Activated T-cell treated with anti-CD3 and anti-CD28 coated beads, Interleukin-2, amount 50 U/mL, for 4 hours (primary cell): ENCODE measurements at places on chromosomes 13 and 19. TPM values are rescaled to one million over a fixed set of nuclear protein-coding genes. Genes with fewer than 3 reads are reported as not detected.
A peak's percentile ranks its signal among the peaks of the same experiment; 100 is the strongest.

ZNF627 gene
- 3.4 TPM for total RNA-seq

AMER2 gene
- not detected for total RNA-seq

FGF9 gene
- total RNA-seq = 3.0 TPM

PRR22 gene
- total RNA-seq = 19.9 TPM

ZNF700 gene
- 6.4 TPM for total RNA-seq

MATK gene
- 43.1 TPM for total RNA-seq

IZUMO2 gene
- total RNA-seq = not detected

DNA sequence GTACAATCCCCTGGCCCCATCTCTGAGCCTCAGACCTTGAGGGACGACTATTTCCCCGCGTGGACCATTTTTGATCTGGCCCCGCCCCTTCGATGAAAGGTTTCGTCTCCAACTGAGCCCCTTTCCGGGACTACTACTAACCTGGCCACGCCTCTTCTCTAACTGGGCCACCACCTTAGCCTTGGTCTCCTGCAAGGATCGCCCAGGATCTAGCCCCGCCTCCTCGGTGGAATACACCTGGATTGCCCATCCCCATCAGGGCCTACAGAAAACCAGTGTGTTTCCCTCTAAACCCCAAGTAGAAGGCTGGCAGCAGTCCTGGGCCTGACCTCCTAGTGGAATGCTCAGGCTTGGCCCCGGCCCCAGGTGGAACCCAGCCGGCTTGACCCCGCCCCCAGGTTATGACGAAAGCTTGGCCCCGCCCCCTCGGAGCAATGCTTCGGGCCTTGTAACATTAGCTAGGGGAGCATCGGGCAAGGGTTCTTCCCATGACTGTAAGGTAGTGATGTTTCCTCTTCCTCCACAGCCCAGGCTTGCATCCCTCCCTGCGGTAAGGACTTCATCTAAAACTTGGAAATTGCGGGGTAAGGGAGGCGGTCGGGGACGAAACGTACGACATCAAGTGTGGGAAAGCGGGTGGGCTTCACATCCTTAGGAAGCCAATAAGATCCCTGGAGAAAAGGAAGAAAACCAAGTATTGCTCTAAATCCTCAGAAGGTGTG lies 9.1 kb downstream of the SPACA6 start:
- peak; percentile 50 for DNase-seq

DNA sequence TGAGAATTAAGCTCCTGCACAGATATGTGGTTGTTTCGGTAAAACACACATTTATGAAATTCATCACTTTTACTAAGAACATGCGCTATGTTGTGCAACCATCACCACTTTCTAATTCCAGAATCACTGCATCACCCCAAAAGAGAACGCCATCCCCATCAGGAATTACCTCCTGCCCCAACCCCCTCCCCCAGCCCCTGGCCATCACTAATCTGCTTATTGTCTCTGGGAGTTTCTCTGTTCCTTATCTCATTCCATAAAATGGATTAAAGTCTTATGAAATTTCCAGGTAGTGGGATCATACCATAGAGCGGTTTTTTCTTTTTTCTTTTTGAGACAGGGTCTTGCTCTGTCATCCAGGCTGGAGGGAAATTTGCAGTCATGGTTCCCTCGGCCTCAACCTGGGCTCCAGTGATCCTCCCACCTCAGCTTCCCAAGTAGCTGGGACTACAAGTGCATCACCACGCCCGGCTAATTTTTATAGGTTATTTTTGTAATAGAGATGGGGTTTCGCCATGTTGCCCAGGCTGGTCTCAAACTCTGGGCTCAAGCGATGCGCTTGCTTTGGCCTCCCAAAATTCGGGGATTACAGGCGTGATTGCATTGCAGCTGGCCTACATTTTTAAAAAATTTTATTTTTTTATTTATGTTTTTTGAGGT lies 3.5 kb downstream of the ZSCAN5B start:
- DNase-seq = no peak

GRCh38 chr13:49184621-49185020 lies 35.5 kb upstream of the MLNR start:
- DNase-seq = no peak

DNA sequence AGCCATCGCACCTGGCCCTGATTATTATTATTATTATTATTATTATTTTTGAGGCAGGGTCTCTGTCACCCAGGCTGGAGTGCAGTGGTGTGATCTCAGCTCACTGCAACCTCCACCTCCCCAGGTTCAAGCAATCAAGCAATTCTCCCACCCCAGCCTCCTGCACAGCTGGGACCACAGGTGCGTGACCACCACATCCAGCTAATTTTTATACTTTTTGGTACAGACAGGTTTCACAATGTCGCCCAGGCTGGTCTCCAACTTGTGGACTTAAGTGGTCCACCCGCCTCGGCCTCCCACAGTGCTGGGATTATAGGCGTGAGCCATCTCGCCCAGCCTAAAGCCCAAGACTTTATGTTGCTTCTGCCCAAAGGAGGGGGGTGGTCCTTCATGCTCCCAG lies 6.0 kb upstream of the AP1M2 start:
- no peak for DNase-seq

DNA sequence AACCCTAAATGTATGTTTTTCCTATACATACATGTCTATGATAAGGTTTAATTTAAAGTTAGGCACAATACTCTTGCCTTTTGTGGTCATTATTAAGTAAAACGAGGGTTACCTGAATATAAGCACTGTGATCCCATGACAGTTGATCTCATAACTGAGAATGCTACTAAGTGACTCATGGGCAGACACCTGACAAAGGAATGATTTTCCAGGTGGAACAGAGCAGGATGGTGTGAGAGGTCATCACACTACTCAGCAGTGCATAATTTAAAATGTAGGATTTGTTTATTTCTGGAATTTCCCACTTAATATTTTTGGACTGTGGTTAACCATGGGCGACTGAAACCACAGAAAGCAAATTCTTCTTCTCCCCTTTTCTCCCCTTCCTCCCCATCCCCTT lies 178.9 kb downstream of the UGGT2 start:
- no peak for DNase-seq

GRCh38 chr19:19749117-19749907 lies 16.4 kb upstream of the ZNF14 start:
- DNase-seq = no peak
